ENCODE measurements at places on chromosomes 6 and 20. TPM values are rescaled to one million over a fixed set of nuclear protein-coding genes. Genes with fewer than 3 reads are reported as not detected.
A peak's percentile ranks its signal among the peaks of the same experiment; 100 is the strongest.

POM121L2 gene
- polyA plus RNA-seq, result not detected

DNA sequence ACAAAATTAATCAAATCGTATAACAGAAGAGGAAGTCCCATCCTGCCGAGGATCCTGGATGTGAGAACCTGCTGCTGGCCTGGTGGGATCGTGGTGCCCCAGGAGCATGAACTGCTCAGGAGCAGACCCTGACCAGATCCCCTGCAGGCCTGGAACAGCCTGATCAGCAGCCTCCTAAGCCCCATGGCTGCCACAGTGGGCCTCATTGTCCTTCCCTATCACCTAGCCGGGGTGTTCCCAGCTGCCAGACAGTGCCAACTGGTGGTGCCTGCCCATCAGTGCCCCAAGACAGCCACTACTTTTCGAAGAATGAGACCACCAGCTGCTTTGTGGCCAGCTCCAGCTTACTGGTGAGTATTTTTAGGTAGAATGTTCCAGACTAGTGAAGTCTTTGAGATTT, 19.6 kb upstream of the MAS1L start:
- no peak for DNase-seq

- DNase-seq, result peak; percentile 20
Observed at GRCh38 chr20:33602826-33603590, 59.1 kb upstream of the C20orf144 start.

GRCh38 chr6:69704916-69705315, 91.9 kb downstream of the LMBRD1 start:
- DNase-seq, result no peak

Data from naive B cell (primary cell).